Suprapubic skin (tissue), 4 donors: ENCODE measurements at places on chromosomes 2 and 18.

GRCh38 chr2:180647621-180648020, 332.8 kb upstream of the UBE2E3 start:
- no peak for DNase-seq

DNA sequence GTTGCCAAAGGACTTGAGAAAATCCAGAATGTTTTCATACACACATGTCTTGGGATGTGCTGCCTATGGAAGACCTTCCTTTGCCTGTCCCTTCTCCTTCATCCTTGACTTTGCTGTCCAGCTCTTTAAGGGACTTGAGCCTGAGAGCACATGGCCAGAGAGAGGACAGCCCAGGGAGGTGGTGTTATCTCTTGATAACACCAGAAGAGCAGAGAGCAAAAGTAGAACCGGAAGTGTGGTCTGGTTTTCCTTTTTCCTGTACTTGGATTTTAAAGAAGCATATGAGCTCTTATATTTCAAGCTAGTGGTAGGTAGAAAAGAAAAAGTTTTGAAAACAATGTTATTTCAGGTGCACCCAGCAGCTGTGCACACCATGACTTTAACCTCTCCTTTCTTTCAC, 94.1 kb upstream of the ZNF532 start:
- DNase-seq: no peak

GRCh38 chr2:65901756-65902155, 469.4 kb upstream of the SPRED2 start:
- no peak for DNase-seq

DNA sequence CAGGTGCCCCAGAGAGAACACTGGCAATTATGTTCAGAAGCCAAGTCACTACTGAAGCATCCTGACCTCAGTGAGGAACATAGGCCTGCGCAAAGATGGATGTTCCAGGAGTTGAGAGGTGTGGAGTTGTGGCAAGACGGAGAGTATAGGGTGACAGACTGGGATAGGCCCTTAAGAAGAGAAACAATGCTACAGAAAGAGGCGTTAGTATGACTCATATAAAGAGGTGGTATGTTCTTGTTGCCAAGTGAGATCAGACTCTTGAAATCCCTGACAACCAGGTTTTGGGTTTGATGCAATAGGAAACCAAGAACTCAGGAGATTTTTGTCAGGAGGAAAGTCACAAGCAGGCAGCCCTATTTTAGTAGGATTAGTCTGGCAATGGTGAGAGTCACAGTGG, 185.6 kb downstream of the RIT2 start:
- DNase-seq: no peak

- DNase-seq: no peak
Observed at GRCh38 chr2:143668234-143668633, 539.0 kb downstream of the ARHGAP15 start.

DNA sequence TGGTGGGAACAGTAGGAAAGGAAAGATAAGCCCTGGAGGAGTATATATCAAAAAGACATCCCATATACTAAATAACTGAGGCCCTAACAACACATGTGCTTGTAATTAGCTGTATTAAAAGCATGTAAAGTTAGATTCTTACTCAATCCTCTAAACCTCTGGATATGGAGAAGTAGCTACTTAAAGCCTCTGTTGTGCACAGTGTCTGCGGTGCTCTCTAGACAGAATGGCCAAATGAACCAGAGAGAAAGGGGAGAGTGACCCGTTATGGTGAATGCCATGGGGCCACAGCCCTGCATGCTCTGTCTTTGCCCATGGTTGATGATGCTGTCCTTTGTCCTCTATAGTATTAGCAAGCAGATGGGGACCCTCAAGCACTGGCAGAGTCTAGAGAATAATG, 104.4 kb upstream of the SLC8A1 start:
- no peak for DNase-seq

- no peak for DNase-seq
Observed at GRCh38 chr2:70143314-70144150, 47.3 kb downstream of the C2orf42 start.

DNA sequence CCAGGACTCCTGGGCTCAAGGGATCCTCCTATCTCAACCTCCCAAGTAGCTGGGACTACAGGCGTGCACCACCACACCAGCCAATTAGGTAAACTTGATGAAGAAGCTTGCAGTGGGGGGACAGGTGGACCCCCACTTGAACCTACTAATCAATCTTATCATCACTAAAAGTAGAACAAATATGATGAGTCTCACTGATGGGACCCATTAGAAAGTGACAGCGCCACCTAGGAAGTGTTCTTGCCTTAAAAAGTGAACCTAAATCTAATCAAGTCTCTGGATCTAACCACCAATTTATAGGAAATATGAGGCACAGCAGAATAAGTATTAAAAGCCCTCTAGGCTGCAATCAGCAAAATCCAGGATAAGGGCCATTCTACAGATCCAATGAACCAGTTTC, 79.2 kb downstream of the BIN1 start:
- no peak for DNase-seq

GRCh38 chr18:53798516-53798915, 426.0 kb downstream of the MBD2 start:
- no peak for DNase-seq

- no peak for DNase-seq
Observed at GRCh38 chr18:49704334-49704733, 109.0 kb downstream of the ACAA2 start.

GRCh38 chr2:68303033-68303901, 16.5 kb downstream of the CNRIP1 start:
- no peak for DNase-seq

DNA sequence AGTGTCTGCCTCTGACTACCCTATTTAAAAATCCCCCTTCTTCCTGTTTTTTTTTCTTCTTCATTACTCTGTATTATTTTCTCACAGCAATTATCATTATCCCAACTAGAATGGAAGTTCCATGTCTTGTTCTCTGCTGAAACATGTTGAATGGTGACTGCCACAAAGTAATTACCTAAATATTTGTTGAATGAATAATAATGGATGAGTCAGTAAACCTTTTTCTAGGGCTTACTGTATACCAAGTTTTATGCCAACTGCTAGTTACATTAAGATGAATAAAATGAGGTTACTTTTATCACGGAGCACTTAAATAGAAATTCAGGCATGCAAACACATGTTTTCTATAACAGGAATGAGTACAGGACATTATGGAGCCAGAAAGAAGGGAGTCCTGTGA, 490.6 kb downstream of the THSD7B start:
- DNase-seq: no peak

DNA sequence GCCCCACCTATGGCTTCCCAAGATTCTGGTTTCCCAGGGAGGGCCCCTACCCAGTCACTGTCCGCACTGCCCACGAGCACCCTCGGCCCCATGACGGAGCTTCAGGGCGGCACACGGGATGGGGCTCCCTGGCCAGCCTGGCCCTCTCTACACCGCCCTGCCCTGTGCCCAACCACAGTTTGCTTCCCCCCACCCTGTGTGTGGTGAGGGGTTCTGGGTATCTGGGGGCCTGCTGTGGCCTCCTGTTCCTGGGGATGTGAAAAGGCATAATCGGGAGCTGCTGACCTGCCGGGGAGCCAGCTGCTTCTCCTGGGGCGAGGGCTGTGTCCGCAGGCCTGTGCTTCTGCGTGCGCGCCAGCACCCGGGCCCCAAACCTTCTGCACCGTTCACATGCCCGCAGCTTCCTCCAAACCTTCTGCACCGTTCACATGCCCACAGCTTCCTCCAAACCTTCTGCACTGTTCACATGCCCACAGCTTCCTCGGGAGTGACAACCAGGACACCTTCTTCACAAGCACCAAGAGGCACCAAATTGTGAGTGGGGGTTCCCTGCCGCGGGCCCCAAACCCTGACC, 12.4 kb downstream of the ANO7 start:
- no peak for DNase-seq

DNA sequence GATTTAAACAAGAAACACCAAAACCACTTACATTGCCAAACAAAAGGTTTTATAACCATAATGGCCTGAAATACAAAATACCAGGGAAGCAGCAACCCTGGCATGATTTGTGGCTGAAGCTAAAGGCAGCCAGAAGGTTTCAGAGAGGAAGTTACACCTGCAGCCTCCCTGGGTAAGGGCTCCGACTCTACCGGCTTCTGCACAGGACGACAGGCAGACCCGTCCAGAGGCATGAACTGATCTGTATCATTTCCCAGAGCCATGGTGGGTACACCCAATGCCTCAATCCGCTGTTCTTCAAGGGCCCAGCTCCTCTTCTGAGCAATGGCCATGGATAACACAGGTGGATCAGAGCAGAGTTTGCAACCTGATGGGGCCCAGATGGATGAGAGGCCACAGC, 71.6 kb downstream of the PXDN start:
- DNase-seq: no peak

- peak; percentile 58 for DNase-seq
Observed at GRCh38 chr2:20226152-20226545, 1.2 kb upstream of the SDC1 start.

DNA sequence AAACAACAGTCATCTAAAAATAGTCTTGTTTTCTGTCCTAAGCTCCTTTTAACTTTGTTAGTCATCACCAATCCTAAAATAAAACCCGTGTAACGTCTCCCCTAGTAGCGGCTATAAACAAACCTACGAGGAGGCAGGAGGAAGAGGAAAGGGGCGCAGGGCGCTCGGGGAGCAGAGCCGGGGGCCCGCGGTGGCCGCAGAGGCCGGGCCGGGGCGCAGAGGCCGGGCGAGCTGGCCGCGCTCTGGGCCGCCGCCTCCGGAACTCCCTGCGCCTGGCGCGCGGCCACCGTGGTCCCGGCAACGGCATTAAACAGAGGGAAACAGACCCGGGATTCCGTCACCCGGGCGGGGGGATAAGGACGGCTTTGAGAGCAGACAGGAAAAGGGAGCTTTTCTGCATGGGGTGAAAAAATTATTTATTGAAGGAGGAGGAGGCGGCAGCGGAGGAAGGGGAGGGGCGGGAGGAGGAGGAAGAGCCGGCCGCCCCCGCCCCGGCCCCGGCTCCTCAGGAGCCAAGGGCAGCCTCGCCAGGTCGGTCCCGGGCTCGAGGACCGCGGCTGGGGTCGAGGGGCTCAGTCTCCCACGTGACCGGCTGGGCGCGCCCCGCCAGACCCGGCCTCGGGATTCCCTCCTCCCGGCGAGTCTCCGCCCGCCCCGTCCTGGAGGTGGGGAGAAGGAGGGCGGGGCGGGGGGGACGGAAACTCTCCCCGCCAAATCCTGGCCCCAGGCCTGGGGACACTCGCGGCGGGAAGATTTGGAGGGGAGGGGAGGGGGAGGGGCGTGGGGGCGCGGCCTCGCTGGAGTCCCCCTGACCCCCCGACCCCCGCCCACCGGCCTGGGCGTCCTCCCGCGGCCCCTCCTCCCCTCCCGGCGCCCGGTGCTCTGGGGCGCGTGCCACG, 1.8 kb upstream of the NFATC1 start:
- DNase-seq: peak; percentile 96

GRCh38 chr2:23199115-23199918, 185.7 kb upstream of the KLHL29 start:
- DNase-seq: no peak

DNA sequence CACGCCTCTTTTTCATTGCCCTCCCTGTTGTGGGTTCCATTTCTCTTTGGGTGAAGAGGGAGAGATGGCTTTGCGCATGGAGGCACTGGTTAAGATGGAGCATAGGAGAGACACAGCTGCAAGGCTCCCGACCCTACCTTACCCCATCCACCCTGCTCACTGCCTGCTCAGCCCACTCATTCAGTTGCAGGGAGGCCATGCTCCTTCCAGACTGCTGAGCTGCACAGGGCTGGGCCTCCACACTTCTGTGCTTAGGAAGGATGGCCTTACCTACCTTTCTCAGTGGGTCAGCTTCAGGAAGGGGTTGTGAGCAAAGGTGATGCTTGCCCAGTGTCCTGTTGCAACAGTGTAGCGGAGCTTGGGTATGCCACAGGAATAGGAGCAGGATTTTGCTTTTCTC, 127.8 kb downstream of the CTIF start:
- DNase-seq: no peak

DNA sequence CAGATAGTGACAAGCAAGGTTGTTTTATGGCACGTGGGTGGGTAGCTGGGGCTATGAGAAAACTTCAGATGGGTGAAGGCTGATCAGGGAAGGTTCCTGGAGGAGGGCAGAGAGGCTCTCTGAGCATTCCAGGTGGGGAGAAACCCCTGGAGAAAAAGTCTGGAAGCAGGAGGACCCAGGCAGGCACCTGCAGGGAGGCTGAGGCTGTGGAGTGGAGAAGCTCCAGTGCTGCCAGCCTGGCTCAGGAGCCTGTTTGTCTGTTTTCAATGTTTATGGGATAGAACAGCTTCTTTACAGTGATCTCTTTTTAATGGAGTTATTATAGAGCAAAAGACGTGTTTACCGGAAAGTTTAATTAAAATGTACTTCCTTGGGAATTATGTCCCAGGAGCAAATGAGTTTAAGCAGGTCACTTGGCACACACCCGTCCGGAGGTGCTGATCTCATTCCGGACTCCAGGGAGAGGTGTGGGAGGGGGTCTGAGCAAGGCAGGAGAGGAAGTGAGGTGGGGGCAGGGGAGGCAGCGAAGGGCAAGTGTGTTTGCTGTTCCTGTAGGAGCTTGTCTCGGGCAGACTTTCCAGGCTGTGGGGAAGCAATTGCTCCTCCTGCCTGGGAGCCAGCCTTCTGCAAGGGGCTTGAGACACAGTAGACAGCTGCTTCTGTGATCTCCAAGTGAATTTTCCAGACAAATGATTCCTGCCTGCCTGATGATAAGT, 239.5 kb downstream of the MYCN start:
- DNase-seq: no peak

GRCh38 chr2:109270505-109271312, 141.7 kb downstream of the SH3RF3 start:
- peak; percentile 61 for DNase-seq

DNA sequence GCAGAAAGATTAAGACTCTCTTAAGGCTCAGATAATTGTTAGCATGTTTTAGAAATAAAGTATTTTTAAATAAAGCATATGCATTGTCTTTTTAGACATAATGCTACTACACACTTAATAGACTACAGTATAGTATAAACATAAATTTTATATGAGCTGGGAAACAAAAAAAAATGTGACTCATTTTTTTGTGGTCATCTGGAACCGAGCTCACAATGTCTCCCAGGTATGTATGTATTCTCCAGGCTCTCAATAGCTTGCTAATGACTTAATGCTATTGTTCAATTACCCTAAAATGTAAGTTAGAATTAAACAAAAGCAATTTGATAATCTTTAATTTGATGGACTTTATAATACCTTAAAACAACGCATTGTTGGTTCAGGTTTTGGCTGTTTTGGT, 167.2 kb downstream of the NUP35 start:
- DNase-seq: no peak

DNA sequence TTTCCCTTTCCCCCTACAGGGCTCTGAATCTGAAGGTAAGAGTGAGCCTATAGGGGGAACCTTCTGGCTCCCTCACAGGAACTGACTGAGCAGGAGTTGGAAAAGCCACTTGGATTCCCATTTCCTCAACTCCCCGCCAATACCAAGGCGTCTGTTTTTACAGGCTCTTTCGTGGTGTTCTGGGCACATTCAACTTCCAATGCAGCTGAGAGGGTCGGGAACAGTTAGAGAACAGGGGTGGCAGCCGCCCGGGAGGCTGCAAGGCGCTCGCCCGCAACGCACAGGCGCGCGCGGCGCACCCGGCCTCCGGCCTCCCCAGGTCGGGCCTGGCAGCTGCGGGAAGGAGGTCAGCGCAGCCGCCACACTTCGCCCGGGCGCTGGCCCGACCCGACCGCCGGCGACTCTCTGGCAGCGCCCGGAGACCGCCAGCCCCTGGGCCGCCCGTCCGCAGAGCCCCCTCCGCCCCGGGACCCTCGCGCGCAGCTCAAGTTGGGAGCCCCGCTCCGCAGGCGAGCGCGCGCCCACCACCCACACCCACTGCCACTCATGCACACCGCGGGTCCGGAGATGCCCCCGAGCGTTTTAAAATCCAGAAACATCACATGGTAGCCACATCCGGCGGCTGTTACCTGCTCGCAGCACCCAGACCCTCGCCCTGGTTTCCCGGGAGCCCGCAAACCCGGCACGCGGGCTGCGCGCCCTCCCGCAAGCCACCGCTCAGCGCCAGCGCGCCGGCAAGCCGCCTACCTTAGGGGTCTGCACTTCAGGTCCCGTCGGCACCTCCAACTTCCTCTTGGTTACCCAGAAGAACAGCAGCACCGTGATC, 816 bp downstream of the GALNT14 start:
- no peak for DNase-seq
